ENCODE measurements at places on chromosomes 1 and 21.
A peak's percentile ranks its signal among the peaks of the same experiment; 100 is the strongest.

- DNase-seq: peak; percentile 30
These were observed 11.3 kb upstream of the RIPK4 start for GRCh38 chr21:41777951-41778815.

GRCh38 chr1:59598120-59598440, 216.7 kb upstream of the HOOK1 start:
- no peak for DNase-seq

DNA sequence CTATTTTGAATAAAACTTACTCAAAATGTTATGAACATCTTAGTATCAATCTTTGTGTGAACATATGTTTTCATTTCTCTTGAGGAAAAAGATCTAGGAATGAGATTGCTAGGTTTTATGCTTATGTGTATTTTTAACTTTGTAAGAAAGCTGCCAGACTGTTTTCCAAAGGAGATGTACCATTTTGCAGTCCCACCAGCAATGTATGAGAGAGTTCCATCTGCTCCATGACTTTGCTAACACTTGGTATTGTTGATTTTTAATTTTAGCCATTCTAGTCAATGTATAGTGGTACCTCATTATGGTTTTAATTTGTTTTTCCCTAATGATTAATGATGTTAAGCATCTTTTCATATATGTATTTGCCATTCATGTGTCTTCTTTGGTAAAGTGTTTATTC, 132.5 kb downstream of the ZMYM4 start:
- DNase-seq: no peak

DNA sequence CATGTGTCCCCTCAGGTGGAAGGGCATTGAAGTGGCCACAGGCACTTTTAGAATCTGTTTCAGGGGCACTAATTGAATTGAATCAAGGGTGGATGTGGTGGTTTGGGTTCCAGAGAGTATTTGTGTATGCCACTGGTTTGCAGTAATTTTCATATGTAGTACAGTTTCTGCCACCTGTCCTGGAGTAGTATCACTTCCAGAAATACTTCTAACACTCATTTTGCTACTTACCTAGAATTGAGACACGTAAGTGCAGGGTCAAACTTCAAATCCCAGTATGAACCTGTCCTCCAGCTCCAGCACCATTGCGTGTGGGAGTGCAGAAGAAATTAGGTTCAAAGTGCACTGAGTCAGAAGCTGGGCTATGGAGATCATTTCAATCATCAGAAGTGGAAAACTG, 26.8 kb downstream of the RSPH1 start:
- no peak for DNase-seq

- DNase-seq: no peak
These were observed 81.8 kb upstream of the WARS2 start for GRCh38 chr1:119222271-119222670.

All from Kasumi-1 (cell line).